Stimulated activated CD8-positive, alpha-beta memory T cell treated with anti-CD3 and anti-CD28 coated beads, Interleukin-4, amount 100 ng/mL, for 1 hour (primary cell): ENCODE measurements at places on chromosomes 3 and 15.

DNA sequence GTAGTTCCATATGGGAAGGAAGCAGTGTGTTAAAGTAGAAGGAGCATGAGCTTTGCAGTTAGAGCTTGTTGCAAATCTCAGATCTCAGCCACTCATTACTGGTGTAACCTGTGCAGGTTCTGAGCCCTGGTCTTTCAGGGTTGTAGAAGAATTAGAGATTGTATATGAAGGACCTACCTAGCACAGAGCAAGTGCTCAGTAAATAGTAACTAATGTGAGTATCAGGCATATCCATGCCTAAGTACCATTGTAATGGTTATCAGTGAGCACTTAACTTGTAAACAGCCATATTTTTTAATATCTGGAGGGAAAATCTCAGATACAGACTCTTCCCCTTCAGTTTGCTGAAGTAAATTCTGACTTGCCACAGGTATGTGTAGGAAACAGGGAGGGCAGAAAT, 59.3 kb downstream of the MAP6D1 start:
- no peak for DNase-seq

- no peak for DNase-seq
These were observed 4.7 kb downstream of the DLG1 start for GRCh38 chr3:197293605-197294237.

DNA sequence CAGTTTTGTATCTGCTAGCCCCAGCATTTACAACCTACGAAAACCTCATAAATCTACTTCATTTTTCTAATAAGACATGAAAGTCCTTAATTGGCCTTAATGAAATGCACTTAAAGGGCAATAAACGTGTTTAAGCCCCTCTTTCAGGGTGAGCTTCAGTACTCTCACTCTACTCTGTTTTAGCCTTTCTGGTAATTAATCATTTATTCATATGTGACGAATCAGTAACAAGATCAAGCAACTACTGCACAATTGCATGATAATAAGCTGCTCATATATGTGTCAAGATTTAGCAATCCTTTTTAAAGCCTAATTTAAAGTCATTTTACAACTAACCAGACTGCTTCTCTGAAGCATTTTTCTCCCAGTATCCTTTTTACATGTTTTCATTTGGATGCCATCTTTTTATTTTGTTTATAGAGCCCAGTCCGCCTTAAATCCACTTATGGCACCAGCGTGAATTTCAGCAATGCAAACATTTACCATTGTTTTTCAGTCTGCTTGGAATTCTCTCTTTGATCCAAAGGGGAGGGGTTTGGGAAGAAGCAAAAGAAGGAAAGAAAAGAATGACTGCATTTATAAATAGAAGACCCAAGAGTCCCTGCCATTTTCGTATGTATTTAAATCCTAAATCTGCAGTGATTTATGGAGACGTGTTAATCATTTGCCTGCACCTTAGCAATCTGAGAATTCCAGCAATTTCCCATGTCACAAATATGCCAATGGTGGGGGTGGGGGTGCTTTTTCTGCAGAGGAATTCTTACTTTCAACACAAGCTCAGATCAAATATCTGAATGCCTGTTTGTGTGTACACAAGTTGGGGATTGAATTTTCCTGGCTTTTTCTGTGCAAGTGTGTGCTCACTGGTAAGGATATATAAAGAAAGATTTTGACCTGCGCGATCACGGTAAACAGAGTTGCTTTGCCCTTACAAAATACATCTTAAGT, 230.8 kb upstream of the TBC1D5 start:
- no peak for DNase-seq

DNA sequence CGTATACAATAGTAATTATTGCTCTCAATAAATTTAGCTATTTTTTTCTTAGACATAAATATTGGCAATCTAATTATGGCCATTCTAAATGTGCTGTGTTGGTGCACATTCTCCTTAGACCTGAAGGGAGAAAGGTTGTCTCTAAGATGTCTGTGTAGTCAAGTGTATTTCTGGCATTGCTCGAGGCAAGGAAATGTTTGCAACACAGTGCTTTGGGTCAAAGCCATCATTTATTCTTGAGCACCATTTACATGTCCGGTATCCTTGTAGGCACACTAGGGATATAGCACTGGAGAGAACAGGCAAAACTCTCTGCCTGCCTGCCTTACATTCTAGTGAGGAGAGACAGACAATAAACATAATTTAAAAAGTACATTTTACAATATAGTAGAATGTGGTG, 2.6 kb upstream of the PHLDB2 start:
- DNase-seq: no peak

DNA sequence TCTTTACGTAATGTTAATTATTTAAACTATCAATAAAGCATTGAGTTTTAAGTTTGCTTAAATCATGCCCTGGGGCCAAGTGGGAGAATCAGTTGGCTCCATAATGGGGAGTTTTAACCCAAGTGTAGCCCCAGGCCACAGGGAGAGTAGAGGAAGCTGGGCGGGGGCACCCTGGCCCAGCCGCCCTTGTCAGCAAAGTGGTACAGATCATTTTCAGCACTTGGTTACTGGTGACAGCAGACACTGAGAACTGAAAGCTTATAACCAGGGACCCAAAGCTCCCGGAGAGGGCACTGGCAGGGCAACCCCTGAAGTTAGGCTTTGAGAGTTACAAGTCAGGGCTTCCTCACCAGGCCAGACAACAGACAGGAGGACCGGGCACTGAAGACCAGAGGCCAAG, 90.6 kb downstream of the SEMA5B start:
- DNase-seq: no peak

DNA sequence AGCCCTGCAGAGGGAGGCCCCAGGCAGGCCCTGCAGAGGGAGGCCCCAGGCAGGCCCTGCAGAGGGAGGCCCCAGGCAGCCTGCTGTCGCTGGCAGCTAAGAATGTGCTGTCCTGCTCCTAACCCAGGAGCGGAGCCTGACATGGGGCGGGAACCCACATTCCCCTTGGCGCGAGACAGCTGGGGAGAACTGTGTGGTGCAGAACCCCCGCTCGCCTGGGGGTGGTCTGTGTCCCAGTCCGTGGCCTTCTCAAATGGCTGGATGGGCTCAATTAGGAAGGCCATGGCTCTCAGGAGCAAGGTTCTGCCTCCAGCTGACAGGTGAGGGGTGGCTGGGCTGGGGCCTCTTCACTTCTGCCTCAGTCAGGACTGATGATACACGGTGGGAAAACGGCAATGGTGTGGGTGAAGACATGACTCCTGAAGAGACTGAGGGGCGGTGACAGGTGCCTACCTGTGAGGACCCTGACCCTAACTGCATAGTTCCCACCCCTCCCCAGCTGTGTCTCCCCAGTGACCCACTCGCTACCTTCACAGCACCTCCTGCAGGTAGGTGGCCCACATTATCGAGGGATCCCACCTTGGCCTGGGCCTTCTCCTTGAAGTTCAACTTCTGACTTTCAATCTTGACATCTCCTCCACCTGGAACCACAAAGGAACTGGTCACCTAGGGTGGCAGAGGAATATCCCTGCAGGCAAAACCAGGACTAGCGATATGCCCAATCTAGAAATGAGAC, 52.0 kb downstream of the DHX30 start:
- no peak for DNase-seq

- no peak for DNase-seq
These were observed 33.1 kb downstream of the CRTAP start for GRCh38 chr3:33146791-33147445.

- no peak for DNase-seq
These were observed 44.3 kb downstream of the IL5RA start for GRCh38 chr3:3065876-3066275.
